H9 (cell line): ENCODE measurements at places on chromosomes 6 and 20.

DNA sequence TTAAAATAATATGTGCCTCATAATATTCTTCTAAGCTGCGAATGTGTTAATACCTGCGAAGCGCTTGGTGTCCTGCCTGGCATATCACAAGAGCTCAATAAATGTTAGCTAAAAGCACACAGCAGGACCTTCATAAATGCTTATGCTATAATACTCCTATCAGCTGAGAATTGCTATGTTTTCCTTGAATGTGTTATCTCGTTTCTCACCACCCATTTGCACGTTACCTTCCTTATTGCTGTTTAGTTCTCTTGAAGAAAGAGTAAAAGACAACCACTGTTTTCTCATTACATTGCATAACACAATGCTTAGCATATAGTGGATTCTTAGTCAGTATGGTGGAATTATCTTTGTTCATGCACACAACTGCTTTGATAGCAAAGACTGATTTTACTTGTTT, 76.6 kb downstream of the EDN1 start:
- no peak for DNase-seq

GRCh38 chr6:72035486-72035885, 149.1 kb downstream of the RIMS1 start:
- DNase-seq: no peak

- no peak for DNase-seq
Observed at GRCh38 chr6:157401734-157402338, 20.8 kb downstream of the ZDHHC14 start.

- DNase-seq: no peak
Observed at GRCh38 chr6:37160922-37161778, 8.8 kb upstream of the PIM1 start.

- DNase-seq: no peak
Observed at GRCh38 chr6:170305805-170306323, 694 bp upstream of the FAM120B start.

GRCh38 chr20:1537731-1538058, 19.8 kb downstream of the SIRPD start:
- no peak for DNase-seq

DNA sequence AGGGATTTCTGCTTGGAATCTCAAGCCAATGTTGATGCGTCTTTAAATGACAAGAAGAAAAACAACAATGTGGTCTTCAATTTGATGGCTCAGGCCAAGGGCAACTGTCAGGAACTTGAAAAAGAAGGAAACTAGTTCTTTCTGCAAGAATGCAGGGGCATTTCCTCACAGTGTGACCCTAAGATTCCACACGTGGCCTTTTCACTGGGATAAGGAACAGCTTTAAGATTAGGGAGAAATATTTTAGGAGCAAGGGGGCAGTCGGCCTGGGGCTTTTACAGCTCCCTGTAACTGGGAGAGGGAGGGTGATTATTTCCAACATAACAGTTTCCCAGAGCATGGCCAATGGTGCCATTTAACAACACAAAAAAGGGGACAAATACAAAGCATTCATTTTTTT, 39.4 kb upstream of the MRPS10 start:
- no peak for DNase-seq

- peak; percentile 55 for DNase-seq
Observed at GRCh38 chr6:10411131-10411970, 3.5 kb downstream of the TFAP2A start.

DNA sequence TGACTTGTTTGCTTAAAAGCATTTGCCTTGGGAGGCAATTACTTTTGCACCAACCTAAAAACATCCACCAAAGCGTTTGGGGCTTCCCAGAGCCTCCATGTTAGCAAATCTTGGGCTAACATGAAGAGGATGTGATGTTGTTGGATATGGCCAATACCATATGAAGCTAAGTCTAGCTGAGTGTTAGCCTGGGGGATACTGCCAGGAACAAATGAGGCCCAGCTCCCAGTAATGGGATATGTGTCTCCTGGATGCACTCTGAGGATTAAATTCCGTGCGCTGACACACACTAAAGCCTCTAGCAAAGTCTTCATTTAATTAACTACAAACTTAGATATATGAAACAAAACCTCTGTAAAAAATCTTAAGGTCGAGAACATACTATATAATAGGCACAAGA, 35.3 kb upstream of the HBS1L start:
- DNase-seq: no peak

- no peak for DNase-seq
Observed at GRCh38 chr20:49870261-49870660, 45.1 kb downstream of the SPATA2 start.

DNA sequence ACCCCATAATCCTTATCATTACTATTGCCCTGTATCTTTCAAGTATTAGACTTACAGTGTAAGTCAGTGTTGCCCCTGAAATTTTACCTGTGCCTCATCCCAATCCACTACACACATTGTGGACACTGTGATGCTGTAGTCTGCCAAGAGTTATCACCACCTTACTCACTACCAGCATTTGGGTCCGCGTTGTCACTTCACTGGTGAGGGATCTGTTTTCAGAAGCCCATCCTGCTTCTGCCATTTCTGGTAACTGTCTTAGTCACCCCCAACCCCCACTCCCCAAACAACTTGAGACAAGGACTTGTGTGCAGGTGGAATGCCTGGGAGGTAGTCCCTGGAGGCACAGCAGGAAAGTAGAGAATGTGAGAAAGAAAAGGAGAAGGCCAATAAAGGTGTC, 6.0 kb upstream of the RAB44 start:
- DNase-seq: no peak

DNA sequence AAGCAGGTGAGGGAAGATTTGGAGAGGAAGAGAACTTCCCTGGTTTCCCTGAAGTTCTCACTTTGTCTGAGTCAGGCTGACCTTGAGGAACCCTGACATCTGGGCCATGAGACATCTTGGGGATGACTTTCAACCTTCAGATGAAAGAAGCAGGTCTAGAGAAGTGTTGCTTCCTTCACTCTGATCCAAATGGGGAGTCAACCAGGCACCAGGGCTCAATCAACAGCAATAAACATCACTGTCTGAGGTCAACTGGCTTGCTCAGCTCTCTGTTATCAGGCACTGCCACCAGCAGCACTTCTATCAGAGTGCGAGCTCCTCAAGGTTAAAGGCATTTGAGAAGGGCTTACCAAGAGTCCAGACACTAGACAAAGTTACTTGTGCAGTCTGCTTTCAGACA, 6.3 kb downstream of the ACOT8 start:
- DNase-seq: no peak

DNA sequence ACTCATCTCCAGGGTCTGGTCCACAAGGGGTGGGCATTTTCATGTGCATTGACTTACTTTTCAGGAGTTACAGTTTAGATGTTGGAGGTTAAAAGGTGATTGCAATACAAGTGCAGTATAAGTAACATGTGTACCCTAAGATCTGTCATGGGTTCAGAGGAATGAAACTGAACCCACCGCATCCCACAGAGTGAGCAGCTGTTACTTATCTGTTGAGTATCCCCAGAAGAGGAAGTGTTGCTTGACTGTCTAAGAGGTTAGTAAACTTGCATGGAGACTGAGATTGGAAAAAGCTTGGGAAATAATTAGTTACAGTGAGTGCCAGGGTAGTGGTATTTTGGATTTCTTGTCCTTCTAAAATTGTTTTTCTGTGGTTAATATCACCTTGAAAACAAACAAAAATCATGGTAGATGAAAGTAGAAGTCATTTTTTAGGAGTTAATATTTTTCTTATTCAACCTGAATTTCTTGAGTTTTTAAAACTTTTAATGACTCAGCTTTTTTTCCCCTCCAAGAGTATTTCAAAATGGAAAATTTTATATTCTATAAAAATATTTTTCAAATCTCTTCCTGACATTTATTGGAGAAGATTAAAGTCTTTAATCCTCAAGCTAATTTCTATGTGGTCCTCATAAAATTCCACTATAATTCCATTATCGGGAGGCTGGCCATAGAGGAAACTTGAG, 306.1 kb downstream of the ZNF217 start:
- no peak for DNase-seq

- no peak for DNase-seq
Observed at GRCh38 chr6:108800427-108800864, 47.8 kb upstream of the ARMC2 start.

DNA sequence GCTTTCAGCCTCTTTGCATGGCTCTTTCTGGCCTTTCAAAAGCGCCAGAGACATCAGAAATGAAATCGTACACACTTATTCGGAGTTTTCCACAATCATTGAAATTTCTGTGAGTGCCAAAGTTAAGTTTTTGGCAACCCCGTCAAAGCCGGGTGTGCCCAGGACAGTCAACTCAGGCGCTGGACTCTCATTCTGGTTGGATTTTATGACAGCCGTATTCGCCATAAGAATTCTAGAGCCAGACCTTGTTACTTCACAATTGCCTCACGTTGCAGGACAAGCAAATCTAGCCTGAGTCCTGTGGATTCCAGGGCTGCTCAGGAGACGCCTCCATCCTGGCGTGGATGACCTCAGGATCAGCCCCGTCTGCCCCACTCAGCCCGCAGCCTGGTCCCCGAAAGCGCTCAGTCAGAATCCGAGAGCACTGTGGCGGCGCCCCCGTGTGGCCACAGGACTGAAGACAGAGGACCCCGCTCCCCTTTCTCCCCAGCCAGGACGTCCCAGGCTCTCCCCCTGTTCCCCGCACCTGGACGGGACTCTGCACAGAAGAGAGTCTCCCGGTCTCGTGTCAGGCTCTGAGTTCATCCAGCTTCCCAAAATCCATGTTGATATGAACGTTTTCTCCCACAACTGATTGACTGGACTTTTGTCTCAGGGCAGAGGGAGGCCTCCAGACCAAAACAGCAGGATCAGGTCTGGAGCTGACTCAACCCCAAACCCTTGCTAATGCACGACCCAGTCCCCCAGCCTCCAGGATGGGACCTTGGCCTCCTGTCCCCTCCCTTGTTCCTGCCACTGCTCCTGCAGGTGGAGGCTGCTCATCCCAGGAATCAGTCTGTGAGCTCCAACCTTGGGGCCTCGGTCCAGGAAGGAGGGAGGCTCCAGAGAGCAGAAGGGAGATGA, 38.2 kb downstream of the MICA start:
- DNase-seq: peak; percentile 87

- DNase-seq: no peak
Observed at GRCh38 chr20:2358006-2358405, 22.7 kb upstream of the TGM6 start.

DNA sequence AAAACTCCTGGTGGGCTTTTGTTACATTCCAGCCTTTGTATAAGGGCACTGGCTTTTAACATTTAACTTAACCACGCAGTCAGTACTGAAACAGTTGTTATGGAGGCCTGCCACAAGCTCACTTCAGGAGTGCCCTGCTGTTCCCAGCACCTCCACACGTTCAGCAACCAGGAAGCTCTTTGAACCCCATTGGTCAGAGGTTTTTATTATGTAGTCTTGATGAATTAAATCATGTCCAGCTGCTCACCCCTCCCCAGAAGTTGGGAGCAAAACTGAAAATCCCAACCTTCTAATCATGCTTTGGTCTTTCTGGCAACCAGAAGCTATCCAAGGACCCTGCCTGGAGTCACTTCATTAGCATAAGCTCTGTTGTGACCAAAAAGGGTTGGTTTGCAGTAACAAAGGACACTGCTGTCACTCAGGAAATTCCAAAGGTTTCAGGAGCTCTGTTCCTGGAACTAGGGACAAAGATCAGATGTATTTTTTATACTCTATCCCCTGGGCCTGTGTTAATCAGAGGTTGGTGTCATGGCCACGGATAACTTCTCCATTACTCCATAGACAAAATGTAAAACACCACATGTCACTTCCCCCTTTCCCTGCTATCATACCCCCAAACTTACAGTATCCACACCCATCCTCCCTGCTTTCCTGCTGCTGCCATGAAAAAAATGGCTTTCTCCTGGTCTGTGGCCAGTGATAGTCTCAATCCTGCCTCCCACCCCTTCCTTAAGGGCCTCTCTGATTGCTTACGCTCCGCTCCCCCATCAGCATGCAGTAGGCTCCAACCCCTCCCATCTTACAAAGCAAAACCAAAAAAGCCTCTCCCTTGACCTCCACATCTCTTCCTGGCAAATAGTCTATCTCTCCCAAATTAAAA, 3.1 kb downstream of the ARMC12 start:
- peak; percentile 74 for DNase-seq

DNA sequence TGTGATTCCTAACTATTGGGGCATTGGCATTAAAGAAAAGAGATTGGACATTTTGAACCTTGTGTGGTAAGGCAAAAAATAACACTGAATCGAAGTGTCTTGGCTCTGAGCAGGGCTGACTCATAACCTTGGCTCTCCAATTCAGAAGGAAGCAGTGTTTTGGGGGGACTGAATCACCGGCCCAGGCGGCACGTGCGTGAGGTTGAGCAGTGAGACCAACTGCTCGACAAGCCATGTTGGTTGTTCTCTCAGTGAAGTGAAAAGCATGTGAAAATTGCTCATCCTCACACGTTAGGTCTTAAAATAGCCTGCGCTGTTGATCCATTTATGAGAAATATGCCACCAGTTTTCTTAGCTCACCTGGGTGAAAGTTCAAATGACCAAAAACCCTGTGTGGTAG, 137.8 kb upstream of the SPACA1 start:
- DNase-seq: no peak

GRCh38 chr20:60258255-60258863, 300.1 kb downstream of the CDH26 start:
- no peak for DNase-seq
